ENCODE measurements at places on chromosomes 1 and 21.

- no peak for DNase-seq
Observed at GRCh38 chr1:28439320-28439719, 66.5 kb upstream of the RCC1 start.

GRCh38 chr1:116346943-116347673 is 25.9 kb upstream of the ATP1A1 start:
- no peak for DNase-seq

- DNase-seq = no peak
Observed at GRCh38 chr1:220669005-220669404, 21.2 kb upstream of the C1orf115 start.

- DNase-seq = no peak
Observed at GRCh38 chr21:41358193-41359166, 3.3 kb upstream of the MX2 start.

- DNase-seq = peak; percentile 21
Observed at GRCh38 chr1:95048317-95048716, 24.4 kb downstream of the ALG14 start.

GRCh38 chr1:205588636-205589035 is 43.2 kb downstream of the ELK4 start:
- peak; percentile 52 for DNase-seq

- no peak for DNase-seq
Observed at GRCh38 chr1:167093846-167094516, at the start of gene STYXL2. STYXL2 (plus strand) TSS chr1:167094075; CDS start chr1:167094850, 775 bp downstream.

DNA sequence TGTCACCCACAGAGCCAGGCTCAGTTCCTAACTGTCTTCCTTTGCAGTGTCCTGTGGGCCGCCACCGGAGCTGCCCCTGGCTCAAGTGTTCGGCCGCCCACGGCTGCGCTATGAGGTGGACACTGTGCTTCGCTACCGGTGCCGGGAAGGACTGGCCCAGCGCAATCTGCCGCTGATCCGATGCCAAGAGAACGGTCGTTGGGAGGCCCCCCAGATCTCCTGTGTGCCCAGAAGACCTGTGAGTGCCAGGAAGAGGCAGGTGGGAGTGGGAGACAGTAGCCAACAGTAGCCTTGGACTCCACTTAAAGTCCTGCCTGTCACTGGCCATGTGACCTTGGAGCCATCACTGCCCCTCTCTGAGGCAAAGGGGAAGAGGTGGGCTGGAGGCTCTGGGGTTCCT is 16.6 kb downstream of the BCAN start:
- DNase-seq = no peak

DNA sequence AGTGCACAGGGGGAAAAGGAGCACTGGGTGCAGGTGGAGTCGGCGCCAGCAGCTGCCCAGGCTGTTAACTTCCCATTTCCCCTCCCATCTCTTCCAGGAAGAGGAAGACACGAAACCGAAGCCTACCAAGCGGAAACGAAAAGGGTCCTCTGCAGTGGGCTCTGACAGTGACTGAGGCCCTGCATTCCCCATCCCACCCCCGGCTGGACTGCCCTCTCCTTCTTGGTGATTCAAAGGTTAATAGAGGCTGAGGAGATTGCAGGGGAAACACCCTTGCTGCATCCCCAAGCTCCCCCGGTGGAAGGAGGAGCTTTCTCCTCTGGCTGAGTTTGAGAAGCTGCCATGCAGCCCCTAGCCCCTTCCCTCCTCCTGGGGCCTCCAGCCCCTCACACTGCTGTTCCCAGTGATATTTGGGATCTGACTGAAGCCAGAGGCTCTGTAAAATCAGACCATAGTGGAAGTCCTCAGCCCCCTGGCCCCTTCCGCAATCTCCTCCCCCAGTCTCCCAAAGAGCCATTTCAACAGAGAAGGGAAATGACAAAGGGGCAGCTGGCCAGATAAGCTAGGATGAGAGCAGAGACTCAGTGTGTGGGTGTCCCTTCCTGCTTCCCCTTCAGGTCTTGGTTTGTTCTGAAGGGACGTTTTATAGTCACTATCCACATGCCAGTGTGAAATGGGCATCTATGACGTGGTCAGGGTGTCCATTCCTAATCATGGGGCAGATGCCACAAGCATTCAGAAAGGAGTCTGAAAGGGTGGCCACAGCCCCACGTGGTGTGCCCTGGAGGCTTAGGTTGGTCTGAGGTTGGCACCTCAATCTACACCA is 1.9 kb upstream of the SLC27A3 start:
- DNase-seq = no peak

DNA sequence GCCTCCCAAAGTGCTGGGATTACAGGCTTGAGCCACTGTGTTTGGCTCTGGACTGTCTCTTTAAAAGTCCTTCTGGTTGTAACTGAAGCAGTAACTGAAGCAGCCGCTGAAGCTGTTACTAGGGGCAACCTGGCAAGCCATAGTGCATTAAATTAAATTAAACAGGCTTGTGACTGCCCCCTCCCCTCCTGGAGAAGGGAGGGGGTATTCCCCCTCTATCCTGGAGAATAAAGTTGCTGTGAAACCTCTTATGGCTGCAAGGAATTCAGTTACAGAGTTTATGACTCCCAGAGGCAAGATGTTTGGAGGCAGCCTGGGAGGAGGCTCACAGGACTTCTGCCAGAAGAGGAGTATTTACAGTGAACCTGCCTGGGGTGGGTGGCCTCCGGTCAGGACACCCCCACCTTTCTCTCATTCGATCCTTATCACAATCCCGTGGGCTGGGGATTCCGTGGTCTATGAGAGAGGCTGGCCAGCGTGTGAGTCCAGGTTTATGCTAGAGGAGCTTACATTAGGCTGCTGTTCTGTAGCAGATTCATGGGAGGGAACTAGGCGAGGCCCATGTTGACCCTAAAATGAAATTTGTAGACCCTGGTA is 8.3 kb downstream of the TTC22 start:
- no peak for DNase-seq

DNA sequence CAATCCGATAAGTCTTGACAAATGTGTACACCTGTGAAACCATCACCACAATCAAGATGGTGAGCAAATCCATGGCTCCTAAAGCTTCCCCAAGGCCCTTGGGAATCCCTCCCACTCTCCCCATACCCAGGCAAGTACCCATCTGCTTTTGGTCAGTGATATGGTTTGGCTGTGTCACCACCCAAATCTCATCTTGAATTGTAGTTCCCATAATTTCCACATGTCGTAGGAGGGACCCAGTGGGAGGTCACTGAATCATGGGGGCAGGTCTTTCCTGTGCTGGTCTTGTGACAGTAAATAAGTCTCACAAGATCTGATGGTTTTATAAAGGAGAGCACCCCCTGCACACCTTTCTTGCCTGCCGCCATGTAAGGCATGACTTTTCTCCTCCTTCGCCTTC is 14.6 kb upstream of the GUCA2B start:
- no peak for DNase-seq

All from AG10803 (cell line).